ENCODE measurements at places on chromosomes 7 and 10.

- no peak for DNase-seq
Measured at GRCh38 chr7:43569424-43569823, 13.5 kb upstream of the STK17A start.

- DNase-seq: no peak
Measured at GRCh38 chr7:98295467-98296192, 14.1 kb downstream of the BRI3 start.

GRCh38 chr10:100208276-100208675 is 21.1 kb downstream of the CHUK start:
- no peak for DNase-seq

DNA sequence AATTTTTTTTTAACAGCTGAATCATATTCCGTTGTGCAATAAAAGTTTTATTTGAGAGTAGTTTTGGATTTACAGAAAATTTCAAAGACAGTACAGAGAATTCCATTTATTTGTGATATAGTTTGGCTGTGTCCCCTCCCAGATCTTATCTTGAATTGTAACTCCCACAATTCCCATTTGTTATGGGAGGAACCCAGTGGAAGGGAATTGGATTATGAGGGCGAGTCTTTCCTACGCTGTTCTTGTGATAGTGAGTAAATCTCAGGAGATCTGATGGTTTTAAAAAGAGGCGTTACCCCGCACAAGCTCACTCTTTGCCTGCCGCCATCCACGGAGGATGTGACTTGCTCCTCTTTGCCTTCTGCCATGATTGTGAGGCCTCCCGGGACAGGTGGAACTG is 228.0 kb upstream of the MAGI2 start:
- DNase-seq: no peak

DNA sequence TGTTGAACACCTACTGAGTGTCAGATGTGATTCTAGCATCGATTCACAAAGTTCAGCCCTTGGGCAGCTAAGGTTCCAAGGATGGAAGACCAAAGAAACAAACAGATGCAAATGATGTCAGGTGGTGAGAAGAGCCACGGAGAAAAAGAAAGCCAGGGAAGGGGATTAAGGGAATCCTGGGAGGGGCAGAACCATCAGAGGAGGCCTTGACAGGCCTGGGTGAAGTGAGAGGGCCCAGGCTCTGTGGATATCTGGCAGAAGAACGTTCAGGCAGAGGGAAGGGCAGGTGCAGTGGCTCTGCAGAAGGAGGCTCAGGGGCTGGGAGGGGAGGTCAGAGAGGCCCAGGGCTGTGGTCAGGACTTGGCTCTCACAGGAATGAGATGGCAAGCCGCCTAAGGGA is 90.4 kb downstream of the C10orf105 start:
- DNase-seq: no peak

- DNase-seq: no peak
Measured at GRCh38 chr7:22435720-22436119, 64.3 kb downstream of the STEAP1B start.

- no peak for DNase-seq
Measured at GRCh38 chr10:6988654-6989053, 408.6 kb upstream of the PRKCQ start.
